ENCODE measurements at places on chromosomes 5 and 9.

- DNase-seq: no peak
Observed at GRCh38 chr5:132003170-132003744, 8.2 kb downstream of the ACSL6 start.

- DNase-seq: no peak
Observed at GRCh38 chr5:167993771-167994170, 297.7 kb upstream of the WWC1 start.

GRCh38 chr9:98500337-98500919 is 208.3 kb downstream of the GABBR2 start:
- DNase-seq: no peak

DNA sequence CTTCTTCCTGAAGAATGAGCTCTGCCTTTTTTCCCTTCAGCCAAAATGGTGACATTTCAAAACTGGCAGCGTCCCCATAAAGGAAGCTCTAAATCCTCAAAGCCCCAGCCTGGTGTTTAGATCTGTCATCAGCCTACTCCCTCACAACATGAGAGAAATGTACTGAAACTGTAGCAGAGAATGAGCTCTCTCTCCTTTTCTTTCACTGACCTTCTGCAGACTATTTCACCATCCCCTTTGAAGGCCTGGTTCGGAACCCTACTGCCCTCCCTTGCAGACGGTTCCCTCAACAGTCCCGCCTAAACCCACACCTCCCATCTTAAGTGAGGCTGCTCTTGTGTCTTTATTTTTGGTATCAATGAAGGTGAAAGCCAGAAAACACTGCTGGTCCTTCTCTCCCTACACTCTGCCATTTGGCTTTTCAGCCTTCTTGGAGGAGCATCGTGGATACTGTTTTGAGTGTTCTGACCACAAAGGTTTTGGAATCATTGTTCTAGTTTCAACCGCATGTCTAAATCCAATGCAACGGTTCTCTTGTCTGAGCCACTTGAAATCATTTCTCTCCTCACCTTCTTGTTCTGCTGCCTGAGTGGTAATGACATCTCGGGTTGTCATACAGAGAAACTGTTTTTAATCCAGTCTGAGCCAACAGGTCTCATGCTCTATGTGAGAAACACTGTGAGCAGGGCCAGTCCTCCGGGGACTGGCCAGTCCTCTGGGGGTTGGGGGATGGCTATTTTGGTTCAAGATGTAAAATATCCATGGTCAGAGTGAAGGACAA is 39.0 kb downstream of the ITK start:
- no peak for DNase-seq

GRCh38 chr9:38257626-38258215 is 134.8 kb upstream of the ALDH1B1 start:
- DNase-seq: no peak

- no peak for DNase-seq
Observed at GRCh38 chr5:95734906-95735305, 3.8 kb downstream of the RHOBTB3 start.

DNA sequence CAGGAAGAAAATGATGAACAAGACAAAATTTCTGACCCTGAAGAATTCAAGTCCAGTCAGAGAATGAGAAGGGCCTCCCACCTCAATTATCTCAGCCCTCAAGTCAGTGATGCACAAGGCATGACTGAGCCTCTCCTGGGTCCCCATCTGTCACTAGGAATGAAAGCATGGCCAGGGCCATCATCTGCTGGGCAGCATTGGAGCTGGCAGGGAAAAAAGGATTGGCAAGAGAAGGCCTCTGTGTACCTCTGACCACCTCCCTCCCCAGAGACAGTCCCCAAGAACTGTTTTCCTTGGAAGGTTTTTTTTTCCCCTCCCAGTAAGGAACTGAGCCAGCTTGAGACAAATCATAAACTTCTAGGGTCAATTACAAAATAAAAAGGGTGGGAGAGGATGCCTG is 76.7 kb downstream of the KLHL3 start:
- DNase-seq: no peak

- peak; percentile 88 for DNase-seq
Observed at GRCh38 chr5:68285851-68286611, 70.5 kb downstream of the PIK3R1 start.

- no peak for DNase-seq
Observed at GRCh38 chr9:35568196-35568595, 36.9 kb upstream of the TESK1 start.

- no peak for DNase-seq
Observed at GRCh38 chr5:123865641-123866040, 353.7 kb downstream of the CSNK1G3 start.

DNA sequence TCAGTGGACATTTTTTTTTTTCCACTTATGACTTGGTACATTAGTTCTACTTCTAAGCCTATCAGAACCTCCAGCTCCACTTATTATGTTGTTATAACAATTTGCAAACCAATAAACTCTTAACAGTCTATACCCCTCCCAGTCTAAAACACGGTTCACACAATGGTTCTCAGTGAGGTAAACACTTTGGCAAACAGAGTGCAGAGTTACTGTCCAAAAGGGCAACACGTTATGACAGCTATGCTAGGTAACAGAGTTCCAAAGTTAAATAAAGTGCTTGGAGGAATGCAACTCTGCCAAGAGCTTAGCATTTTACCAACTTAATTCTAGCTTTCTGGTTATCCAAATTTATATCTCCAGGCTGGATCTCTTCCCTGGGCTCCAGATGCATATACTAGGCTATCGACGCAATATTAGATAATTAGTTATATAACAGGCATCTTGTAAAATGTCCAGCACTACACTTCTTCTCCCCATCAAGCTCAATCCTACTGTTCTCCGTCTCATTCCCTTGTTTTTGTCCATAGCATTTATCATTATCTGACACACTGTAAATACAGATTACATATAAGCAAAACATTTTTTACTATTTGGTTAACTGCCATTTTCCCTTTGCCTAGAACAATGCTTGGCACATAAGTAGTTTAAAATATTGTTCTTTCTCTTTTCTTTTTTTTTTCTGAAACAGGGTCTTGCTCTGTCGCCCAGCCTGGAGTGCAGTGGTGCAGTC is 14.3 kb downstream of the FNBP1 start:
- DNase-seq: no peak

DNA sequence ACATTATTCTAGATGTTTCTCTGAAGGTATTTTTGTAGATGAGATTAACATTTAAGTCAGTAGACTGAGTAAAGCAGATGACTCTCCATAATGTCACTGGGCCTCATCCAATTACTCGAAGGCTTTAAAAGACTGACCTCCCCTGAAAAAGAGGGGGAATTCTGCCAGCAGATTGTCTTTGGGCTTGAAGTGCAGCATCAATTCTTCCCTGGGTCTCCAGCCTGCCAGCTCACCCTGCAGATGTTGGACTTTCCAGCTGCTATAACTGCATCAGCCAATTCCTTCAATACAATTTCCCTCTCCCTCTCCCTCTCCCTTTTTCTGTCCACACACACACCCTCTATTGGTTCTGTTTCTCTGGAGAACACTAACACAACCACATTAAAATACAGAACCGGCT is 472.8 kb downstream of the SPOCK1 start:
- DNase-seq: no peak

- no peak for DNase-seq
Observed at GRCh38 chr5:127650022-127650421, 1.1 kb downstream of the CTXN3 start.

- no peak for DNase-seq
Observed at GRCh38 chr5:111313017-111313724, 89.0 kb downstream of the CAMK4 start.

DNA sequence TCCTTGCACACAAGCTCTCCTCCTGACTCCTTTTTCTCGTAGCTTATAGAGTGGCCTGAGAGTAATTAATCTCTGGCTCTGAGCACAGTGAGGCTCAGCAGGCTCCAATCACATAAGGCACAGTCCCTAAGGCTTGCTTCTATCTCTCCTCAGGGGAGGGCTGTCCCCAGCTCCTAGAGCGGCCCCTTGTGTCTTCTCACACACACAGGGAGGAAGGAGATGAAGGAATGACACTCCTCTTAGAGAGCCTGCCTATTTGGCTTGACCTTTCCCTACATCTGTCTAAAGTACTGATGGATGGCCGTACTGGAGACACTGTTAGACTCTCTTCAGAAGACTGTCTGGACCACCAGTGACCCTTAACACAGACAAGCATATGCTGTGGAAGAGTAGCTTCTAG is 12.9 kb downstream of the TAS2R1 start:
- DNase-seq: no peak

GRCh38 chr9:114033397-114034103 is 44.5 kb downstream of the AMBP start:
- peak; percentile 10 for DNase-seq

DNA sequence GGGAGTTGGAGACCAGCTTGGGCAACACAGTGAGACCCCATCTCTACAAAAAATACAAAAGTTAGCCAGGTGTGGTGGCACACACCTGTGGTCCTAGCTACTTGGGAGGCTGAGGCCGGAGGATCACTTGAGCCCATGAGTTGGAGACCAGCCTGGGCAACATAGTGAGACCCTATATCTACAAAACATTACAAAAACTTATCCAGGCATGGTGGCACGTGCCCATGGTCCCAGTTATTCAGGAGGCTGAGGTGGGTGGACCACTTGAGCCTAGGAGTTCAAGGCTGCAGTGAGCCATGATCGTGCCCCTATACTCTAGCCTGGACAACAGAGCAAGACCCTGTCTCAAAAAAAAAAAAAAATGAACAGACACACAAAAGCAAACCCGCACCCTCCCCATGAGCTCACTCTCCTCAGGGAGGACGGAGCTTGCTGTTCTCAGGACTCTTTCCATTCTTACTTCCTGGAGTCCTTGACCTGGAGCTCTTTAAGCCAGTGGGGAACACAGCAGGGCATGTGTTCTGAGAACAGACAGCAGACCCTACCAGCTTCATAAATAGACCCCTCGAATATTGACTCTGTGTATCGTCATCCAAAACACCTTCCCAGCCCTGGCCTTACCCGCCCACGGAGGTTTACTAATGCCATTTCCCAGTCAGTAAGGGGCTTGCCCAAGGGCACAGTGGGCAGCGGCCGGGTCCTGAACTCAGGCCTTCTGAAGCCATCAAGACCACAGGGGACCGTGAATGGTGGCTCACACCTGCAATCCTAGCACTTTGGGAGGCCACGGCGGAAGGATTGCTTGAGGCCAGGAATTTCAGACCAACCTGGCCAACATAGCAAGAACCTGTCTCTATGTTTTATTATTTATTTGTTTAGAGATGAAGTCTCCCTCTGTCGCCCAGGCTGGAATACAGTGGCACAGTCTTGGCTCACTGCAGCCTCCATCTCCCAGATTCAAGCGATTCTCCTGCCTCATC is 11.1 kb downstream of the PTGES2 start:
- DNase-seq: no peak

DNA sequence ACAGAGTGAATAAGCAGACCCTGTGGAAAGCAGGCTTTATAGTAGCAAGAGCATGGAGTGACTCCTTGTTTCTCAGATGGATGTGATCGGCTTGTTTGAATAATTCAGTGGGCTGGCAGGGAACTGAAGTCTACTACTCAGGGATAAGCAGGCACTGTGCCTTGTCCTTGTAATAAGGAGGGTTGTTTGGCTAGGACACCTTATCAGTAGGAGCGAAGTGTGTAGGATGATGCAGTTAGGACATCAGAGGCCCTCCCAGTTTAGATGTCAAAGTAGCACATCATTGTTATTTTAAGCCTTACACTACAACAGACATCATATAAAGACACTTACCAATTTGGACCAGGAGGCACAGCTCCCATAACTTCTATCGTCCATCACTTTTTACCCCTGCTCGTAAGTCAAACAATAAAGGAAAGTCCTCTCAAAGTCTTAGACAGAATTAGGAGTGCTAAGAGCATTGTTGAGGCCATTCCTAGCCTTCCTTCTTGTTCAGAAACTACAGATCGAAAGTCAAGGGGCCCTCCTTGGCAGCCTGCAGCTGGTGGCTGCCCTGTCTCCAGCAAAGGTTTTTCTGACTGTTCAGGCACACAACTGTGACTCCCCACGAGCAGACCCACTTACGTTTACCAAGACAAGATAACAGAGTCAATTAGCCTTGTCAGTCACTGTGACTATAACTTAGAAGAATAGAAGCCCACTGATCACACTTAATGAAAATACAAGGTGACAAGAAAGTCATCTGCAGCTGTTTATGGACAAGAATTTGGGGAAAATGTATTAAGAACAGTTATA is 218.6 kb downstream of the SNX18 start:
- DNase-seq: no peak

DNA sequence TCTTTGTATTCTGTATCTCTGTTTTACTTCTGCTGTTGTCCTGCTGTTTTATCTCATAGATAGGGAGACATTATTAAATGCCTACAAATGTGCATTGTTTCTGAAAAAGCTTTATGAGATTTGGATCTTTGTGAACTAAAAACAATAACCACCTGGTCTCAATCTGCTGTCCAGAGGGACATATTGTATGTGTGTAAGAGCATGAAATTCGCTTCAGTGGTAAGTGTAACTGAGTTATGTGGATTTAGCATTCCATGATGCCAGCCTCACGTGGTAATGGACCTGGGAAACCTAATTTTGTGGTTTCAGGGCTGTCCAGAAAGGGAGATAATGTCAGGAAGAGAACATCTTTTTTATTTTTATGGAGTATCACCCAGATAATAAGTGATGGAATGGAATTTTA is 119.3 kb downstream of the GDNF start:
- DNase-seq: no peak

- DNase-seq: no peak
Observed at GRCh38 chr9:71106992-71107391, 14.4 kb downstream of the TRPM3 start.

DNA sequence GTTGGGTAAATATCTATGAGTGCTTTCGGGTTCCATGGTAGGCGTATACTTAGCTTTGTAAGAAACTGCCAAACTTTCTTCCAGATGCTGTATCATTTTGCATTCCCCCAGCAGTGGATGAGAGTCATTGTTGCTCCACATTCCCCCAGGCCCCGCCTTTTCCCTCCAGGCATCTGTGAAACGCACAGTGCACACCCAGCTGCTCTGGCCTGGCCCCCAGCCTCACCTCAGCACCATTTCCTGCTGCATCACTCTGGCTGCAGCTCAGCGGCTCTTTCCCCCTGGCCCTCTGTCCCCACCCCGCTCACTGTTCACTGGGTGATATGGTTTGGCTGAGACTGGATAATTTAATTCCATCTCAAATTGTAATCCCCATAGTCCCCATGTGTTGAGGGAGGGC is 76.6 kb upstream of the SPTLC1 start:
- DNase-seq: no peak

- DNase-seq: peak; percentile 33
Observed at GRCh38 chr9:90773617-90774016, 28.0 kb upstream of the SYK start.

DNA sequence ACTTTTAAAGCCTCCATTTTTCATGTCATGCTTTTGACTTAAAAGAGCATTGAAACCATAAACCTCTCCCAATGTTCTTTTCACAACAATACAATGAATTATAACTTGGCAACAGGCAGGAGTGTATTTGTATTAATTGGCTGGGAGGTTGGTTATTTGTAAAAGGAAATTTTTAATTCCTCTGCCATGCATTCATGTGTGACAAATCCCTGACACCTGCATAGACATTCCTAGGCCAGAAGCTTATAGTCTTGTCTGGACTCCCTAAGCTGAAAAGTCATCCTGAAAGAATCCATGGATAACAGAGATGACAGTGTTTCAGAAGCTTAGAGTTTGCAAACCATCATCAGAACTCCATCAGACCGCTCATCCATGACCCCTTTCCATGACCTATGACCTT is 76.3 kb upstream of the PTGER4 start:
- no peak for DNase-seq

Measured in suppressor macrophage (primary cell).